ENCODE measurements at places on chromosomes 4 and X.

DNA sequence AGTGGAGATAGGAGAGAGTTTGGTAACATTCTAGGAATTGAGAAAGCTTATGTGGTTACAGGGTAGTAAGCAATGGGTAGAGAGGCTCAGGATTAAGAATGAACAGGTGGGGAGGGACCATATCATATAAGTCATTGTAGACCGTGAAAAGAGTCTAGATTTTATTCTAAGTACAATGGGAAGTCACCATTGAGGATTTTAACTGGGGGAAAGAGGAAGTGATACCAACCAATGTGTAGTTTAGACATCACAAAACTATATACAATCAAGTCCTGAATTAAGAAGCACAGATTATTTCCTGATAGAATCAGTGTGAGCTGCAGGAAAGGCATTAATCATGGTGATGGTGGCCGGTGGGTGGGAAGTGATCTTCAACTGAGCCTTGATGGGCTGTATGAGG, 178.3 kb upstream of the ZIC3 start:
- no peak for DNase-seq

DNA sequence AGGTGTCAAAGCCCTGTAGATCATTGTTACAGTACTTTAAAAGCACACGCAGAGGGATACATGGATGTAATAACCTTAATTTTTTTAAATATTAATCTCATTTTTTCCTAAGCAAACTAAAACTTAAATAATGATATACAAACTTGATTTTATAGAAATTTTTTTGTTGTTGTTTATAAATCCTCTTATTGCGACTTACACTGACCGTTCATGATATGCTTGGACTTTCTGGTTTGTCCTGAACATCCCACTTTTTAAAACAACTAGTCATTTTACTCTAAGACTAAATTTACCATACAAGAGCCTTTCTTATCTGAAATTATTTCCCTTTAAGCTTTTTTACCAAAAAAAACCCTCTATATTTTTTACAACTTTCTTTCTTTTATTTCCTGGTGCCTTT, 2106.0 kb downstream of the PCDH7 start:
- no peak for DNase-seq

GRCh38 chr4:173883821-173884220, 353.8 kb upstream of the HAND2 start:
- no peak for DNase-seq

GRCh38 chr4:172989984-172990820, 178.4 kb upstream of the GALNT7 start:
- no peak for DNase-seq

- no peak for DNase-seq
These were observed 19.1 kb upstream of the MUC7 start for GRCh38 chr4:70452946-70453345.

GRCh38 chr4:78288327-78288726, 231.2 kb downstream of the FRAS1 start:
- no peak for DNase-seq

All from A549 (cell line).